Kidney tubule cell (primary cell): ENCODE measurements at places on chromosomes 12 and 14.

GRCh38 chr14:50059763-50060616 is 56.4 kb downstream of the VCPKMT start:
- DNase-seq = no peak

- DNase-seq = no peak
These were observed 7.0 kb upstream of the RASSF3 start for GRCh38 chr12:64603183-64603841.

- no peak for DNase-seq
These were observed 343.2 kb upstream of the TMTC1 start for GRCh38 chr12:30126944-30127343.

- DNase-seq = peak; percentile 77
These were observed 93.5 kb upstream of the CEP83 start for GRCh38 chr12:94553130-94553519.

DNA sequence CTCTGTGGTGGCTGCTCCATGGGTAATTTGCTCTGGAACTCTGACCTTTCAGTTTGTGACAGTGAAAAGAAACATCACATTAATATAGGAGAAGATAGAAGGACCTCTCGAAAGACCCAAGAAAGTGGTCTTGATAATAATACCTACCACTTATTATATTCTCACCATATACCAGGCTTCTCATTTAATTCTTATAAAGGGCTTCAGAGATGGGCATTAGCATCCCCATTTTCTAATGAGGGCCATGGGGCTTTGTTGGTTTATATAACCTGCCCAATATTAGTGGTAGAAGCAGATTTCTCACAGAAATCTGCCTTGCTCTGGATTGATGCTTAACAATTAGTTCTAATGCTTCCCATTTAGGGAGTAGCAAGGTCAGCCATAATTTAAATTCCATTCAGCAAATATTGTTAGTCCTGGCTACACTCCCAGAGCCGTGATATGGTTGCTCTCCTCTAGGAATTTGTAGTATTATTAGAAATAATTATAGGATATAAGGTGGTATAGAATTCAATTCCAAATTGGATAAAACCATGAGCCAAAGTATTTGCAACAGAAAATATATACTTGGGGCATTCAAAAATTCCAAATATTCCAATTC is 7.4 kb upstream of the AMIGO2 start:
- no peak for DNase-seq

DNA sequence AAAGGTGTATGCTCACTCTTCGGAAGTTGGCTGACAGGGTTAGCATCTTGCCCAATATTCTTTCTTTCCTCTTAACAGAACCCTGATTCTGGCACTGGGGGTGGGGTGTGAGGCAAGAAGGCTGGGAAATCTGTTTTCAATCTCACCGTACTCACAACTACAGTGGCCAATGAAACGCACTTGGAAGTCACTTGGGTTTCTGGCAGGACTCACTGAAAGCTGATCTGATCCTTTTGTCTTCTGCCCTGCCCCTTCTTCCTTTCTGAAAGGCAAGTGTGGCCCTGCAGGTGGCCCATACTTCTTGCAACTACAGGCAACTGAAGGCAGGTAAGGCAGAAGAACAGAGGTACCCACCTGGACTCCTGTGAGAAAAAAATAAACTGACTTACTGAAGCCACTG is 106.9 kb downstream of the STXBP6 start:
- DNase-seq = no peak

DNA sequence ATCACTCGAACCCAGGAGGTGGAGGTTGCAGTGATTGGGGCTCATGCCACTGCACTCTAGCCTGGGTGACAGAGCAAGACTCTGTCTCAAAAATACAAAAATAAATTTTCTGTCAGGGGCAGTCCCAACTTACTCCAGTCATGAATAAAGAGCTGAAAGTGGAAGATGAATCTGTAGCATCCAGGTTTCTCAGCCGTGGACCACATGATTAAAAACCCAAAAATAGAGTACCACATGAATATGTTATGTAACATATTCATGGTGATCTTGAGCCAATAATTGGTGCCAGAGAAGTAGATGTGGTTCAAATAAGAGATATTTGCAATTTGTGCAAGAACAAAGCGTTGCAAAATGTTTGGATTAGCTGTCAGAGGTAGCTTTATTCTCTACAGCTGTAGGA is 23.1 kb downstream of the SPIC start:
- no peak for DNase-seq

GRCh38 chr14:101083564-101084435 is 180.3 kb upstream of the RTL1 start:
- DNase-seq = no peak

DNA sequence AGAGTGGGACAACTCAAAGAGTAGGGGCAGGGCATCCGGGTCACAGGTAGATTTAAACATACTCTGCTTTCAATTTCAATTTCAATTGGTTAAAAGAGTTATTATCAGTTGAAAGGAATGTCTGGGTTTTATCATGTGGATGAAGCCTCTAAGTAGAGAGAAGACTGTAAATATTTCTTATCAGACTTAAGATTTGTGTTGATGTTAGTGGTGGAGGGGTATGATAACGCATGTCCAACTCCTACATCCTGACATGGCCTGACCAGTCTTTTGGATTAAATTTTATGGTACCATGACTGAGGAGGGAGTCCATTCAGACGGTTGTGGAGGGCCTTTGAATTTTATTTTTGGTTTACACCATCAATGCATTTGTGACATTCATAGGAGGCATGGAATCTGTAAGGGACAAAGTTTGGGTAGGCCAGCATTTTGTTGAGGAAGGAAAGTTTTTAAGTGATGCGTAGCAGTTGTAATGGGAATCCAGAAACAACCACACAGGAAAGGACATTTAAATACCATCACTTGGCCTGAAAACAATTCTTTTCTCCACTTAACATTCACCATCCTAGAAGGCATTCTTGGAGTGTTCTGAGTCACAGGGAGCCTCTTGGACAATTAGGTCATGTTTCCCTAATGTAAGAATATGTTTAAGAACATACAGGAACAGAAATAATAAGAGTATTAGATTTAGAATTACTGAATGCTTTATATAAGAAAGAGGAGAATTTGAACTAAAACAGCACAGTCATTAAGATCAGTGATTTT is 371.9 kb downstream of the ATP23 start:
- DNase-seq = peak; percentile 81

- no peak for DNase-seq
These were observed 7.6 kb downstream of the TMTC2 start for GRCh38 chr12:82694276-82694675.

DNA sequence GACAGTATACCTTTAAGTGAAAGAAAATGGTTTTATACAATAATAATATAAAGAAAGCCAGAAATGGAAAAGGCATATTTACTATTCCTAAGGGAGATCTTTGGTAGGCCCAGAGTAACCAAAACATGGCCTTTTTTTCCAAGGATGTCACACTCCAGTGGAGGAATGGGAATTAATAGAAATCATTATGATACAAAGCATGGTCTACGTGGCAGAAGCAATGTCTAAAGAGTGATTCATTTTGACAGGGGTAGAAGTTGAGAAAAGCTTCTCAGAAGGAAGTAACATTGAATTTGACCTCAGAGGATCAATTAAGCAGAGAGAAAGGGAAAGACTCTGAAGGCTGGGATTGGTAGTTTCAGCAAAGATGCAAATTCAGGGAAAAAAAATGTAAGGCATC is 208.6 kb downstream of the BTG1 start:
- peak; percentile 64 for DNase-seq

DNA sequence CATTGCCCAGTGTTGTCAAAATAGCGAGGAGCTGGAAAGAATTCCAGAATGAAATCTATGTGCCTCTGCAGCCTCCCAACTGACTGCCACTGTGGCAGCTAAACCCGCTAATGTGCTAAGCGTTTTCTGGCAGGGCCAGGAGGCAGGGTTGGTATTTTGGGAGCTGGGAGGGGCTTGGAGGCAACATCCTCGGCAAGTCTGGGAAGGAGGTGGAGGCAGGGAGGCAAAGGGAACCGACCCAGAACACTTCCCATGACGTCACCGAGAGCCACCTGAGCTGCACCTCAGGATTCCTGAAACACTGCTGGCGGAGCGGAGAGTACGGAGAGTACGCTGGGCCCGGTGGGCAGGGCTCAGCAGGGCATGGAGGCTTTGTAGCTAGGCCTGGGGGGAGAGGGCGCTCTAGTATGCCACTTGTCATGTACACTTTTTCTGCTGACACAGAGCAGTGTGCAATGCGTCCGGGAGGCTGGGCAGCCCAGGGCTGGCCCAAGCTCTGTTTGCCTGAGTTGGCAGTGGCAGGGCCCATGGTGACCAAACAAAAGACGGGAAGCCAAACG is 81.5 kb downstream of the DPF3 start:
- DNase-seq = peak; percentile 70

- peak; percentile 15 for DNase-seq
These were observed 19.9 kb downstream of the EIF2B2 start for GRCh38 chr14:75022655-75023054.

- peak; percentile 67 for DNase-seq
These were observed 43.9 kb upstream of the GNPNAT1 start for GRCh38 chr14:52835122-52835903.
